Fibroblast of skin of scalp (primary cell): ENCODE measurements at places on chromosomes 11 and 22.

DNA sequence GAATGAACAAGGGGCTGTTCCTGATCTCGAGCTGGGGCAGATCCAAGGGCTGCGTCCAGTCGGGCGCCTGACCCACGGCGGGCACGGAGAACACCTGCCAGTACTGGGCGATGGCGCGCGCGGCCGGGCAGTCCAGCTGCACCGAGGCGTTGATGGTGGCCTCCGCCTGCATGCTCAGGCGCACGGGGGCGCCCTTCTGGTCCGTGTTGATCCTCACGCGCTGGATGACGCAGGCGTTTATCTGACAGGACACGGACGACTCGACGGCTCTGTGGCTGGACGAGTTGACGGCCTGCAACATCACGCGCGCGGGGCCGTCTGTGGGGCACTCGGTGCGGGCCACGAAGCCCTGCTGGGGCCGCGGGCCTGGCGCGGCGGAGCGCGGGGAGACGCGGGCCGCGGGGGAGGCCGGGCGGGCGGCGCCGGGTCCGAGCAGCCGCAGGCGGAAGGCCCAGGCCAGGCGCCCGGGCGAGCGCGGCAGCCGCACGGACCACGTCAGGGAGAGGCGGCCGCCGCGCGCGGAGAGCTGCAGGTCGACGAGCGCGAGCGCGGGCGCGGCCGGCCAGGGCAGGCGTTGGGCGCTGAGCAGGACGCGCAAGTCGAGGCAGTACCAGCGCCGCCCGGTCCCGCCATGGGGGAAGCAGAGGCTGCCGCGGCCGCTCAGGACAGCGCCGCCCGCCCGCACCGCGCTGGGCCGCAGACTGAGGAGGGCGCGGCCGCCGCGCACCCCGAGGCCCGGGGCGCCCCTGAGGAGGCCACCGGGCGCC, 511 bp downstream of the PKDREJ start:
- DNase-seq: peak; percentile 60

- DNase-seq: no peak
Measured at GRCh38 chr11:1077417-1078119, 2.9 kb downstream of the MUC2 start.

DNA sequence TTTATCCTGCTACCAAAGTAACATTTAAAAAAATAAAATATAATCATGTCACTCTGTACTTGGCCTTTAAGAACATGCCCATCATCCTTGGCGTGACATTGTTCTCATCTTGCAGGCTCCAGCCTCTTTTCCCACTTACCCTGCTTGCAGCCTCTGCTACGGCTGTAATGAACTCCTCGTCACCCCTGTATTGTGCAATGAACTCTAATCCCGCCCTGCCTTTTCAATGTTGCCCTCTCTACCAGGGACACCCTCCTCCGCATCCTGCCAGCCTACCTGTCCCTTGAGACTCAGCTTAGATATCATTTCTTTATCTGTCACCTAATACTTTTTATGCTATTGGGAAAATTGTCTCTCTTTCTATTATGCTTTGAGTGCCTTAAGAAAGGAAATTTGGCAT, 12.6 kb upstream of the MMP20 start:
- no peak for DNase-seq

DNA sequence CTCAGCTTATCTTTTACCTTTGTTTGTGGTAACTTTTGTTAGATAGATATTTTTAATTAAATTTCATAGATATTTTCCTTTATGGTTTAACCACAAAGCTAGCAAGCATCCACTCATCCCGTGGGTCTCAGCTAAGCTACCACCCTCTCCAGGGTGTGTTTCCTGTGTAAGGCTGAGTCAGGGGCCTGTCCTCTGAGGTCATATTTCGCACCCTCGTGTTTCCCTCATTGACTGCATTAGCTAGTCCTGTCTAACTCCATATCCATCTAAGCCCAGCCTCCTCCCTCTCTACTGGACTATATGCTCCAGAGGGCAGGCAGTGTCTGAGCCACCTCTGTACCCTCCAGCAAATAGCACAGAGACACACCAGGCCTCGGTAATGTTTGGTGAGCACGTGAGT, 16.7 kb downstream of the XRRA1 start:
- DNase-seq: peak; percentile 53

- no peak for DNase-seq
Measured at GRCh38 chr11:102421261-102421660, 31.3 kb downstream of the TMEM123 start.

GRCh38 chr11:57546869-57547475, 9.6 kb downstream of the SMTNL1 start:
- DNase-seq: peak; percentile 18

GRCh38 chr11:44221456-44221855, 88.5 kb downstream of the ALX4 start:
- DNase-seq: peak; percentile 18

- peak; percentile 80 for DNase-seq
Measured at GRCh38 chr11:128759597-128759996, 65.7 kb downstream of the FLI1 start.

GRCh38 chr11:57618438-57618837, 21.0 kb downstream of the SERPING1 start:
- no peak for DNase-seq

GRCh38 chr22:37462983-37463382, 23.2 kb downstream of the MFNG start:
- peak; percentile 51 for DNase-seq

- no peak for DNase-seq
Measured at GRCh38 chr11:110606415-110606814, 105.8 kb downstream of the ARHGAP20 start.

GRCh38 chr22:17981497-17981896, 42.9 kb downstream of the MICAL3 start:
- DNase-seq: no peak

DNA sequence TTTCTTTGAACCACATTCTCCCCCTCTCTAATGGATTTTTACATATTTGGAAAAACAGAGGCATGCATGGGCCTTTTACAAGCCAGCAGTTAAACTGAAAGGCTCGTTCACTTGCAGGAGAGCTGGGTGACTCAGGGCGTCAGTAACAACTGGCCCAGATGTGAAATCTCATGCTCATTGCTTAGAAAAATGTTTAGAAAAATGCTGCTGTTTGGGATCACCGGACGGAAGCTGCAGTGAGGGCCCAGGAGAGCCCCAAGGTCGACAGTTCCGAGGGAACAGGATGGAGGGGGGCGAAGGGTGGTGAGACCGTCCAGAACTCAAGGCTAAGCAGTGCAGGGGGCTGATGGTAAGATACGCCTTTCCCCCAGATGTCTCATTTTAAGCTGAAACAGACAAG, 41.7 kb upstream of the SMTN start:
- DNase-seq: peak; percentile 63

DNA sequence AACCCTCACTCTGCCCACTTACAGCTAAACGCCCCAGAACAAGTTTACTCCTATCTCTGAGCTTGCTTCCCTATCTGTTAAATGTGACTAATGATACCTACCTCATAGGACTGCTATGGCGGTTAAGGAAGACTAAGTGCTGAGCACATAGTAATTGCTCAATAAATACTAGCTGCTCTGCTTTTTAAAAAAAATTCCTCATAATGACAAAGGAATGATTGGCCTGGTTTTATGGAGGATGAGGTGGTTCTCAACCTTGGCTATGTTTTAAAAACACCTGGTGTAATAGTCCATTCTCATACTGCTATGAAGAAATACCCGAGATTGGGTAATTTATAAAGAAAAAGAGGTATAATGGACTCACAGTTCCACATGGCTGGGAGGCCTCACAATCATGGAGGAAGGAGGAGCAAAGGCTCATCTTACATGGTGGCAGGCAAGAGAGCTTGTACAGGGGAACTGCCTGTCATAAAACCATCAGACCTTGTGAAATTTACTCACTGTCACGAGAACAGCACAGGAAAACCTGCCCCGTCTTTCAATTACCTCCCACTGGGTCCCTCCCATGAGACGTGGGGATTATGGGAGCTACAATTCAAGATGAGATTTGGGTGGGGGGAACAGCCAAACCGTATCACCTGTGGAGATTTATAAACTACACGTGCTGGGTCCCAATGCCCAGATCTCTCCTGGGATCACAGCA, 127.2 kb upstream of the SYT13 start:
- no peak for DNase-seq
